ENCODE measurements at places on chromosomes 1 and 21.
A peak's percentile ranks its signal among the peaks of the same experiment; 100 is the strongest.

GRCh38 chr21:39221997-39222486, 38.8 kb upstream of the PSMG1 start:
- no peak for DNase-seq

GRCh38 chr1:21782349-21782867, 541 bp downstream of the USP48 start:
- peak; percentile 44 for DNase-seq

DNA sequence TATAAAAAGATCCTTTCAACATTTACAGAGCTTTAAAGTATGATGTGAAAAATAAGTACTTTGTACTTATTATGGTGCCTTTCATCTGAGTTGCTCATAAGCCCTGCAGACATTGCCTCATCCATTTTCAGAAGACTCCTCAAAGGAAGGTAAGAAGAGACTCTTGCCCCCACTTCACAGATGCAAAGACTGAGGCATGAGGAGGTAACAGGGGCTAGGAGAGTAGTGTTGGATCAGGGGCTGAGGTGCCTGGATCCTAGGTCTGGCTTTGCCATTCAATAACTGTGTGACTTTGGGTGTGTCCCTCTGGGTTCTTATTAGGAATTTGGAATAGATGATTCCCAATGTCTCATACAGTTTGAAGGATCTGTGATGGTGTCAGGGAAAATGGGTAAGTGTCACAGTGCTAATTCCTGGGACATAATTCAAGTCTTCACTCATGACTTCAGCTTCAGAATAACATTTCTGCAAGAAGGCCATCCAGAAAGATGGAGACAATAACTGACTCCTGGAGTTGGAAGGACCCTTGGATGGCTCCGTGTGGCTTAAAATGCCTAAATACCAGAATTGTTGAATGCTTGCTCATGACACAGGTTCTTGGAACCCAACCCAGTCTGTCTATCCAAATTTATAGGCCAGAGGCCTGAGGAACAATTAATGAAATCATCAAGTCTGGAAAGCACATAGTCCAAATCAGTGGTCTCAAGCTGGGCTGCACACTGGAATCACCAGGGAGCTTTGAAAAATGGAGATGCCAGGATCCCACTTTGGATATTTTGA, 93.1 kb upstream of the RUNX1 start:
- no peak for DNase-seq

DNA sequence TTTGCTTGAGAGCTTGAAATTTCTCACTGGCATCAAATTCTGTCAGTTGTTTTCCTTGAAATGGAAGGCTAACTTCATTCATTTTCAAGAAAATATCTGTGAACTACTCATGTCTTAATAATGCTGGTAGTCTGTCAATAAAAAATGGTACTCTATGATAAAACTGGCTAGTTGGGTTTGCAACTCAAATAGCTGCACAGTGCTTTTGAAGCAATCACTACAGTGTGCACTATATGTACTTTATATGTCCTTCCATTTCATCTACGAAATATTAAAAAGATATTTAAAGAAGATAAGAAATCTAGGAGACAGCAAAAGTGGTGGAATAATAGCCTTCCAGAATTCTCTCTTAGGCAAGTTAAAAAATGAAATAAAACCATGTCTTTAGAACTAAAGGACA, 39.9 kb upstream of the ZNHIT6 start:
- DNase-seq: no peak

- no peak for DNase-seq
Measured at GRCh38 chr1:164702216-164702615, 143.2 kb downstream of the PBX1 start.

DNA sequence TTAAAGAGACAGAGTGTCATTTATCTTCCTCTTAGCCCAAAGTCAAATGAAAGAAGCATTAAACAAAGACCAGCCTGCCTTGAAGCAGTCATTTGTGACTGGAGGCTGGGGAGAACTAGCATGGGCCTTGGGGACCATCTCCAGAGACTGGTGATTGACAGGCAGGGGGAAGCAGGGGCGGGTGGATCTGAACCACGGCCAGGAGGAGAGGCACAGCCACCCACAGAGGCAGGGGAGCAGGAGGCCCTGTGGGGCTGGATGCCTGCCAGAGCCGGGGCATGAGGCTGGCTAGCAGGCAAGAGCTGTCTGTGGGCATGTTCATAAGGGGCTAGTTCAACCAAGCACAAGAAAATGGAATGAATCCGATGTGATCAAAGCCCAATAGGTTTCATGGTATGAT, 73.9 kb downstream of the PLXNA2 start:
- no peak for DNase-seq

GRCh38 chr1:59238993-59239392, 57.9 kb upstream of the FGGY start:
- DNase-seq: no peak

DNA sequence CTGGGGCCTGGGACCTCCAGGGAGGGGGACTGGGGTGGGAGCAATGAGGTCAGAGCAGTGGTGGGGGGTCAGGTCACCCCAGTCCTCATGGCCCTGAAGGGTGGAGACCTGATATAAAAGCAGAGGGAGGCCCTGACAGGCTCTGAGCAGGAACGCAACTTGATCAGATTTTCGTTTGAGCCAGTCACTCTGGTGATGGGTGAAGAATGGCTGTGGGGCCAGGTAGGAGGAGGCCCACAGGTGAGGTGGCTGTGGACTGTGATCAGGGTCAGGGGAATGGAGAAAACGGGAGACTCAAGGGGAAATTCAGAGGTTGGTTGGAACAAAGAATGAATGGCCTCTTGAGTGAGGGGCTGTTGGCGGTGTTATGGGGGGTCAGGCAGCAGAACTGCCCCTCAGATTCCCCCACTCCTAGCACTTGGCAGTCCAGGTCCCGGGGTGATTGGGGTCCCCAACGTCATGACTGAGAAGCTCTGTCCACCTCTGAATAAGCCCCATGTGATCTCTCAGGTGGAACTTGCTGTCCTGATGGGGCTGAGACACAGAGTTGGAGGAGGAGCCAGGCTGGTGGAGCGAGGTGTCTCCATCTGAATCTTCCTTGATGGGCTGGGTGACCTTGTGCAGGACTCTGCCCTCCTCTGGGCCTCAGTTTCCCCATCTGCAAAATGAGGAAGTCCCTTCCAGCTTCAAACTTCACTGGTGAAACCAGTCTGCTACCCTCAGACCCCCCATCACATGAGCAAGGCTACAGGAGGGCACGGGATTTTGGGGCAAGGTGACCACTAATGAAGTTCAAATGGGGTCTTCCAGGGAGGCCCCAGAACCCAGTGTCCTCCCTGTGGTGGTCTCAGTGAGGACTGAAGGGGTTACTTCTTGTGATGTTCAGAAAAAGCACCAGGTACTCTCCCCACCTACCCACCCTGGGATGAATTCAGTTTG, 683.0 kb downstream of the MATN1 start:
- DNase-seq: no peak

GRCh38 chr1:73736125-73736524, 461.9 kb downstream of the LRRIQ3 start:
- no peak for DNase-seq

DNA sequence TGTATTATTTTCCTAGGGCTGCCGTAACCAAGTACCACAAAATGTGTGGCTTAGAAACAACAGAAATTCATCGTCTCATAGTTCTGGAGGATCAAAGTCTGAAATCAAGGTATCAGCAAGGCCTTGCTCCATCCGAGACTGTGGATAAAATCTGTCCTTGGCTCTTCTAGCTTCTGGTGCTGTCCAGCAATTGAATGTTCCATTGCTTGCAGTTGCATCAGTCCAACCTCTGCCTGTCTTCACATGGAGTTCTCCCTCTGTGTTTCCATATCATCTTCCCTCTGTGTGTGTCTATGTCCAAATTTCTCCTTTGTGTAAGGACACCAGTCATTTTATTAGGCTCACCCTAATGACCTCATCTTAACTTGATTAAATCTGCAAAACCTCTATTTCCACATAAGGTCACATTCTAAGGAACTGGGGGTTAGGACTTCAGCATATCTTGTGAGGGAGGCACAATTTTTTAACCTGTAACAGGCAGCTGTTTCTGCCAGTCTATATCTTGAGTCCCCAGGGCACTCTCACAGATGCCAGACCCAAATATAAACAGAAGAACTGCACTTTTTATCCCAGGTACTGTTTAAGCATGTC, 84.2 kb downstream of the ERG start:
- DNase-seq: no peak

GRCh38 chr1:174815474-174815908, 184.3 kb upstream of the CACYBP start:
- no peak for DNase-seq

DNA sequence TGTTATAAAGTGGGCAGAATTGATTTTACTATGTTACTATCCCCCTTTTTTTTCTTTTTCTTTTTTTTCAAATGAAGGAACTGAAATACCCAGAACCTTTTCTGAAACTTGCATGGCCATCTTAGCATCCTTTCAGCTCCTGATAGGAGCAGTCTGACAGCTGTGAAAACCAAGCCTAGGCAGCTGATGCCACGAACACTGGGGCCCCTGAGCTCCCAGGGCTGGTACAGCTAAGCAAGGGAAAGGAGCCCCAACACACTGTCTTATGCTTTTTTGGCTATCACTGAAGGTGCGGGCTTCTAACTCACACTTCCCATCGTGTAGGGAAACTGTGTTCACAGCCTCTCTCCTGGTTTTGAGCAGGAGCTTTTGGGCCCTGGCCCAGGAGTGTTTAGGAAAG, 23.0 kb upstream of the CAMK1G start:
- DNase-seq: no peak

DNA sequence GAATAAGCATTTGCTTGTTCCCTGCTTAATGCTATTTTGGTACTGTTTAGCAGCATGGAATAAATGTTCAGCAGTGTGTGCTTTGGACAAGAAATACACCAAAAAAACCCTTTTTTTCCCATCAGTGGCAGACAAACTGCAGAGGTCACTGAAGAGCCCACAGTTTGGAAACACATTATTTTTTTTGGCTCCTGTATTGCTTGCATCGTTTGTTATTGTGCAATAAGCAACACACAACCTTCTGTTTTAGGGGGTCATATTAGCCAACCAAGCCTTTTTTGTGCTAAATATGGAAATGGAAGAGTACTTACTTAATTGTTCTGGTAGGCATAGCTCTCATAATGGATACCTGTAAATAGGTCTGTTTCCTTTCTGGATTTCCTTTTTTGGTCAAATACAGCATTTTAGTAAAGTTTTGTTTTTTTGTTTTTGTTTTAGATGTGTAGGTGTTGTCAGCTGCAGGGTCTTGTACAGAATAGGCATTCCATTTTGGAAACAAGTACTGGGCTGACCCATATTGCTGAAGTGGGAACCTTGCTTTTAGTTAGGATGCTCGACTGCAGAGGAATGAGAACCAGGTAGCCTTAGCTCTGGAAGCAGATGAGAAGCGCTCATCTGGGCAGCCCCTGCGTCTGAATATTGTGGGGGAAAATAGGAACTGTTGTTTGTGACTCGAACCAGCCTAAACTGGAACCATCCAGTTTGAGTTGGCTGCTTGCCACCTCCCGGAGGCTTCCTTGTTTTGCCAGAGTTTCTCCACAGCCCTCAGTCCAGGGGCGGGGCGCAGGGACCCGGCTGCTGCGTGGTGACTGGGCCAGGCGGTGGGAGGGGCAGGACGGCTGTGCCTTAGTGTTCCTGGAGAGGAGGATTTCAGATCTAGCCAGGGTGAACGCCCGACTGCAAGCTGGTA, 38.4 kb downstream of the SPEN start:
- DNase-seq: no peak

GRCh38 chr1:23428136-23428905, 3.8 kb upstream of the TCEA3 start:
- DNase-seq: no peak

- DNase-seq: no peak
Measured at GRCh38 chr1:195335541-195335940, 1272.7 kb downstream of the KCNT2 start.

DNA sequence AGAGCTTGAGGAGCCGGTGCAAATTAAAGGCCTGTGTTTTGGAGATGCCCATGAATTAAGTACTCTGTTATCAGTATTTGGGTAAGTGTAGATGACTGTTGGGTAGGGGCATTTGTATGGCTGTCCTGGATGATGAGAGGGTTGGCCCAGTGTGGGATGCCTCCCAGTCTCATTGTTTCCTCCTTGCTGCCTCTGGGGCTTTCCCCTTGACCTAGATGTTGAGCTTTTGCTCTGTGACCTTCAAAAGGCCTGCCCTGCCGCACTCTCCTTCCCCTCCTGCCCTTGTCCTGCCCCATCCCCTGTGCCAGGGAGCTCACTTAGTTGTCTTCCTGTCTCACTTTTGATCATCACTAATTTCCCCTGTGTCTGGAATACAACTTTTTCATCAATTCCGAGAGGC, 10.0 kb downstream of the GALNT2 start:
- DNase-seq: no peak

DNA sequence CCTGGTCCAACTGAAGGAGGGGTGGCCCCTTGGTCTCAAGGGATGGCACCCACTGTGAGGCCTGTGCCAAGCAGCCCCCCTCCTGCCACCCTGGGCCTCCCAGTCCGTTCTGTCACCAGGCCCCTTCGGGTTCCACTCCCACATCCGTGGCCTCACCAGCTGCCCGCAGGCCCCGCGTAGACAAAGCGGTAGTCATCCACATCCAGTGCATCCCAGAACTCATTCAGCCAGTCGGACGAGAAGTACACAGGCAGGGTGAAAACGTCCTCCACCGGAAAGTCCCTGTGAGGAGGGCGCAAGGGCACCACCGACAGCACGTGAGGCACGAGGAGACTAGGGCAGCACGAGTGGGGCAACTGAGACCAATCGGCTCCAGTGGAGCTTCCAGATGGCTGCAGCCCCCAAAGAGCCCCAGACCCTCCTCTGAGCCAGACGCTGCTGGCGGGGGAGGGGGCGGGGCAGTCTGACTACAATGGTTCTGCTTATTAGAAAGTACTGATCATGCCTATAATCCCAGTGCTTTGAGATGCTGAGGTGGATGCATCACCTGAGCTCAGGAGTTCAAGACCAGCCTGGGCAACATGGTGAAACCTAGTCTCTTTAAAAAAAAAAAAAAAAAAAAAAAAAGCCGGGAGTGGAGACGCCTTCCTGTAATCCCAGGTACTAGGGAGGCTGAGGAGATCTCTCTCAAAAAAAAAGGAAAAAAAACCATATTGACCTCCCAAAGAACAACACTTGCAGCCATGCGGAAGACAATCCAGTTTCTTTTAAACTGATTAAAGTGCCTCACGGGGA, 1.2 kb downstream of the JMJD4 start:
- DNase-seq: no peak

- no peak for DNase-seq
Measured at GRCh38 chr1:241172486-241172885, 184.5 kb downstream of the RGS7 start.

DNA sequence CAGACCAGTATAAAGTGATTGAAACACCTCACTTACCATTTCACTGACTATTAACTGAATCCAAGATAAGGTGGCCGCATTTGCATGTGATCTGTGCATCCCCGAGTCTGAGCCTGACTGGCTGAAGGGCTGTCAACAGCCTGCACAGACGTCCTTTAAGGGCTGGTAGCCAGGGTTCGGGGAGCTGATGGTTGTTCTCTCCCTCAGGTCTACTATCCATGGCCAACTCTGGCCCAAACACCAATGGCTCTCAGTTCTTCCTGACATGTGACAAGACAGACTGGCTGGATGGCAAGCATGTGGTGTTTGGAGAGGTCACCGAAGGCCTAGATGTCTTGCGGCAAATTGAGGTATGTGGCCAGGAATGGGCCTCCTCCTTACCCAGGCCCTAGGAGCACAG, 14.0 kb downstream of the PPIE start:
- DNase-seq: no peak

- DNase-seq: no peak
Measured at GRCh38 chr1:81412954-81413353, 387.8 kb upstream of the ADGRL2 start.

- DNase-seq: no peak
Measured at GRCh38 chr21:33063375-33063883, 6.5 kb upstream of the OLIG1 start.

Data from effector CD4-positive, alpha-beta T cell (primary cell).